CD4-positive, alpha-beta memory T cell (primary cell): ENCODE measurements at places on chromosomes 2 and 18. TPM values are rescaled to one million over a fixed set of nuclear protein-coding genes. Genes with fewer than 3 reads are reported as not detected.

The MITD1 gene
- total RNA-seq, result 84.3 TPM

The INHA gene
- total RNA-seq, result not detected

The CD207 gene
- not detected for total RNA-seq

The SELENOI gene
- total RNA-seq, result 20.0 TPM
